ENCODE measurements at places on chromosomes 13 and 19. TPM values are rescaled to one million over a fixed set of nuclear protein-coding genes. Genes with fewer than 3 reads are reported as not detected.

The ZNF426 gene
- 11.4 TPM for total RNA-seq

The PLPPR2 gene
- total RNA-seq, result 7.6 TPM

The RFX1 gene
- 0.90 TPM for total RNA-seq

The ZNF571 gene
- total RNA-seq, result 2.0 TPM

The C13orf42 gene
- total RNA-seq, result not detected

The C19orf67 gene
- total RNA-seq, result not detected

Measured in SK-MEL-5 (cell line).